Lung (tissue), 17 donors: ENCODE measurements at places on chromosomes 11 and 22.

- no peak for DNase-seq
Measured at GRCh38 chr11:112270551-112271180, 10.0 kb upstream of the PLET1 start.

DNA sequence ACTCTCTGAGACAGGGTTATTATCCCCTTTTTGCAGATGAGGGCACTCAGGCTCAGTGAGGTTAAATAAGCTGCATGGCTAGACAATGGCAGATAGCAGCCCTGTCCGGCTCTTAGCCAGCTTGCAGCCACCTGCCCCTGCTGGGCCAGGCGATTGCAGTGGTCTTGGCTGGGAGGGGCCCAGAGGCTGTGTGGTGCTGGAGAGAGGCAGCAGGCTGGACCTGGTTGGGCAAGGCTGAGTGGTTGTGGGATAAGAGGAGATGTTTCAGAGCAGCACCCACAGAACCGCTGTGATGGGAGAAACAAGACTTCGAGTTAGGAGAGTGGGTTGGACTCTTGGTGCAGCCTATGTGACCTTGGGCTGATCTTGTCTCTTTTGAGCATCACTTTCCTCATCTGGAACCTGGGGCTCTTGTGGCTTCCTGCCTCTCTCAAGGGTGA, 25.5 kb downstream of the PTPRJ start:
- DNase-seq, result no peak

DNA sequence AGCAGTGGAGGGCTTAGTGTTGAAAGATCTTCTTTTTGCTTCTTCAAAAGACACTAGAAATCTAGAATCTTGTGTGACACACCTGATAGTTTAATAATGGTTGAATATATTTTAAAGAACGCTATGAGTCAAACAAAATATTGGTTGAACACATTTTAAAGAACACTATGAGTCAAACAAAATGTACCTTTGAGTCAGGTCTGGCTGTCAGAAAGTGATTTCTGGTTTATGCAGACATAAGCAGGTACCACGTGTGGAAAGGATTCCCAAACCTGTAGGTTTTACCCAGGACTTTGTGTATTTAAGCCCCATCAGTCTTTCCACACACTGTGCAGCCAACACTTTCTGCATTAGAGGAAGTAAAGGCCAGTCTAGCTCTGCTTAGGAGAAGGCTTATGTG, 366.7 kb upstream of the TENM4 start:
- DNase-seq, result no peak

- no peak for DNase-seq
Measured at GRCh38 chr11:117415358-117415896, 87.8 kb downstream of the CEP164 start.

DNA sequence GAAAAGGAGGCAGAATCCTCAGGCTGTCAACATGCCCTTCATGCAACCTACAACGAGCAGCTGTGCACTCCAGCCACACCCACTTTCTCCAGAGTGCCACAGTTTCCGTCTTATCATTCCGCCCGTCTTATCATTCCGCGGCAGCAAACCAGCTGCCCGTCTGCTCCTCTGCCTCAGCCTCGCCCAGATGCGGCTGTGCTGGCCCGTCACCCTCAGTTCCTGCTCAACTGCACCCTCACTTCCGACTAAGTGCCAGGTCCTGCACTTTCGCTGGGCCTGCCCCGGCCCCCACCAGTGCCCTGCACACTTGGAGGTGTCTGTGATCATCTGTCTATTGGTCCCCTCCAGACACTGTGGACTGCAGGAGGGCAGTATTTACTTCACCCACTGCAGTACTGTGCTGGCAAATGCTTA, 43.7 kb downstream of the MICAL3 start:
- DNase-seq, result peak; percentile 59

DNA sequence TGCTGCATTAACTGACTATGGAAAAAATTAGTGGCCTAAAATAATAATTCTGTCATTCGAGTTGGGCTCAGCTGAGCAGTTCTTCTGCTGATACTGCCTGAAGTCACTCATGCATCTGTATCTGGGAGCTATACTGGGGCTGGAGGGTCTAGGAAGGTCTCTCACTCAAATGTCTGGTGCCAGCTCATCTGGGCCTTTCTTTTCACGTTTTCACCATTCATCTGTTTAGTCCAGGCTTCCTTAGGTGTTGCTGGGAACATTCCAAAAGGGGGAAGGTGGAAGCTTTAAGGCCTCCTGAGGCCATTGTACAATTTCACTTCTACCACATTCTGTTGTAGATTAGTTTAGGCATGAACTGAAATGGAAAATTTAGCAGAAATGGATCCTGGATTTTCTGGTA, 28.0 kb downstream of the YAP1 start:
- no peak for DNase-seq

- no peak for DNase-seq
Measured at GRCh38 chr11:44858796-44859527, 91.7 kb downstream of the TP53I11 start.

GRCh38 chr22:27857443-27857842, 55.9 kb upstream of the MN1 start:
- no peak for DNase-seq

- peak; percentile 83 for DNase-seq
Measured at GRCh38 chr22:38218661-38219622, 17.1 kb downstream of the MAFF start.

DNA sequence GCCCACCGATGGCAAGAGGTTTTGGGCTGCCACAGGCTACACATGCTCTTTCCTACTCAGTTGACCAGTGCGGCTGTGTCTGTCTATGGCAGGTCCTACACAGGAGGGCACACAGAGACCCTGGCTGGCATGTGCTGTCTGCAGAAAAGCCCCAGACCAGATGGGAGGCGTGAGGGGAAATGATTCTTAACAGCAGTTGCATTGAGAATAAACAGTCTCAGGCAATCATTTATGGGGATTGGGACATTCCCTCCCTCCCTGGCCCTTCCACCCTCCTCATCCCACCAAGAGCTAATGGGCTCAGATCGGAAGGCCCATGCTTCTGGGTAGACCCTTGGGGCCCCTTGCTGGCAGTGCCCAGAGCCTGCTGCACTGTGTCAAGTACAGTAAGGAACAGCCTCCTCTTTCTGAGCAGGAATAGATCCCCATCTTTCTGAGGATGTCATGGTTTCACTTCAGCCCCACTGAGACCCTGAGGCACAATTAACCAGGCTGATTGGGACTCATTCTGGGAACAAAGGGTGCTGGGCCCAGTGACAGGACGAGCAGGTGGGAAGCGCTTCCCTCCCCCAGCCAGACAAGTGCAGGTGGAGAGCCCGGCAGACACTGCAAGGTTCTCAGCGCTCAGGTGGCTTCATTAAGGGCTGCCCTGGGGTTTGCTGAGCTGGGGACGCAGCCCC, 28.3 kb downstream of the TSPAN18 start:
- peak; percentile 13 for DNase-seq

- no peak for DNase-seq
Measured at GRCh38 chr22:44909241-44909640, 100.6 kb downstream of the PHF21B start.

DNA sequence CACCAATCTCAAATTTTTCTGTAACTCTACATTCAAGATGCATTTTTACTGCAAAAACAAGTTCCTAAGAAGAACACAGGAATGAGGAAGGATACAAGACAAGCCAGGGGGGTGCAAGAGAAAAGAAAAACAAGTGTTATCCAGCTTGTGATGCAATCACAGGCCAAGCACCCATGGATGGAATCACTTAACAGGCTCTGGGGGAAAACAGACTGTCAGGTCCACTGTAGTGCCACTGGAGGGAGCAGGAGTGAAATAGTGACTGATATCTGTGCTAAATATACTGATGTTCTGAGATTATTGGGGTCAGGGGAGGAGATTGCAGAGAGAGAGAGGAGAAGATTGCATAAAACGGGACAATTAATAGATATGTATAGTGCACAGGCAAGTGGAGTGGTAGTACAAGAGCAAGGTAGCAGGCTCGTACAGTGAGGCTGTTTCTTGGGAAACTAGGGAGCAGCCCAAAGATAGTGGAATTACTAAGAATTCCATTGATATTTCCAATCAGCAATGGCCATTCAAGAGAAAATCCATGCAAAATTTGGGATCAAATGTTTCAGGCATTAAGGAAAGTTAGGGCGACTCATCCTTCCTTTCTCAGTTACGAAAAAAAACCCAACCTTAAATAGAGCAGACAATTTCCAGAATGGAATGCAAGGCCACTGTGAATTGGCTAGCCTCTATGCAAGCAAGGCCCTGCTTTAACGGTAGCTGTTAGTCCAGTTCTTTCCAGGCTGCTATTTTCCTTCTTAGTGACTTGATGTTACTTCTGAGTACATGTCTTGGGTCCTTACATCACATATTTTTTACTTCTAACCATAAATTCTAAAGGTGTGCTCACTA, 52.2 kb upstream of the CEP126 start:
- DNase-seq, result peak; percentile 45

DNA sequence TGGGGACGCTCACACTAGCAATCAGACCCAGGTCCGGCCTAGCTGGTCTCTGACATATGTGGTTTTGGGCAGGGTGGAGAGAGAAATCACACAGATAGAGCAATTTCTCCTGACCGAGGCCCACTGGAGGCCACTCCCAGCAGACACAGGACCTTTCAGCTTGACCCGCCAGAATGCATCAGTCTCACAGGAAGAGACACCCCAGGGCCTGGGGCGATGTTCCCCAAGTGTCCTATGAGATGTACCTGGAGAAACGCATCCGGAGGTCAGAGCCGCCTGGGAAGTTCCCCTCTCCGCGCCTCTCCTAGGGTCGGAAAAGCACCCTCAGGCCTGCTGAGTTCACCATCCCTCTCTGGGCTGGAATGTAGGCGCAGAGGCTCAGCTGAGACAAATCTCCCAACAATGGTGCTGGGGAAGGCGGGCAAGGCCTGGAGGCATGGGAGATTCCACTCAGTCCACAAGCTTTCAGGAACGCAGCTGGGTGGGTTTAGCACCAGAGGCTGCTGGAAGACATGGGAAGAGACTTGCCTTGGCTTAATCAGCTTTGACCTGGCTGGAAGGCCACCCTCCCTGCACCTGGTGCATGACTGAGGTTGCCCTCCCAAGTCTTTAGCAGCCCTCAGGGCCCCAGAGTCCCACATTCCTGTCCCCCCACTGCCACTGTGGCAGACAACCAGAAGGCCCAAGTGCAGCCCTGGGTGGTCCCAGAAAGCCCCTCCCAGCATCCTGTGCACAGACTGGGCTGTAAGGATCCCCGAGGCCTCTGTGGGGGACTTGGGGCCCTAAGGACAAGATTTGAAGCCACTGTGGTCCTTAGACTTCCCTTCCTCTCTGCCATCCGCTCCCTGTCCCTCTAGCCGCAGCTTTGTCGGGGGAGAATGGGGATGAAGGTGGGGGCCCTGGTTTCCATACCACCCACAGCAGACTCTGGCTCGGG, 57.5 kb downstream of the RTL6 start:
- no peak for DNase-seq

- no peak for DNase-seq
Measured at GRCh38 chr11:94681852-94682251, 86.3 kb upstream of the AMOTL1 start.

DNA sequence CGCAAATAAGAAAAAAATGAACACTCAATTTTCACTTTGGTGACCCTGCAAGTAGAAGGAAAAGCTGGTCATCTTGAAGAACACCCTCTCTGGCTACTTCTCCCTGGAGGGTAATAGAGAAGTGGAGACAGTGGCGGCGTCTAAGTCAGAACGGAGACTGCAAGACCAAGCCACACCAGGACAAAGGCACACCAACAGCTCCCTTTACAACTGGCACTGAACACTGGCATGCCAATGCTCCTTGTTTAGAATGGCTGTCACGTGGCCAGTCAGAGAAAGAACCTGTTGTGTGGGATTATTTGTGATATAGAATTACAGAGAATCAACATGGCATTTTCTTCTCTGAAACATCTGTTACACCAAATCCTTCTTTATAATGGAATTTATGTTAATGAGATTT, 61.3 kb upstream of the YPEL1 start:
- DNase-seq, result peak; percentile 16

GRCh38 chr11:11813288-11813962, 28.3 kb upstream of the USP47 start:
- peak; percentile 71 for DNase-seq

DNA sequence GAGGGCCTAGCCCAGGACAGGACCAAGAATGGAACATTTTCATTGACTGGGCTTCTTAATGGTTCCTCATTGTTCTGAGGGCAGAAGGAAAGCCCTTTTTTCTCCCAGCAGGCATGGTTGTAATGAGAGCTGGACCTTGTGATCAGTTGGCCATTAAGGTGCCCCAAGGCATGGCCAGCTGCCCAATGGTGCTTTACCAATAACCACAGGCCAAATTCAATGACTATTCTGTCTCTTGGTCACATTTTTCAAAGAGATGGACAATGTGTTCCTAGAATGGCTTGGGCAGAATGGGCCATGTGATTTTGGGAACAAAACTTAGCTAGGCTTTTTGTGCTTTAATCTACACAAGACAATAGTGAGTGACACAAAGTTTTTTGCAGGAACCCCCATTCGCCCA, 7.3 kb downstream of the NAV2 start:
- no peak for DNase-seq

- no peak for DNase-seq
Measured at GRCh38 chr11:126607776-126608541, 252.5 kb downstream of the ST3GAL4 start.

DNA sequence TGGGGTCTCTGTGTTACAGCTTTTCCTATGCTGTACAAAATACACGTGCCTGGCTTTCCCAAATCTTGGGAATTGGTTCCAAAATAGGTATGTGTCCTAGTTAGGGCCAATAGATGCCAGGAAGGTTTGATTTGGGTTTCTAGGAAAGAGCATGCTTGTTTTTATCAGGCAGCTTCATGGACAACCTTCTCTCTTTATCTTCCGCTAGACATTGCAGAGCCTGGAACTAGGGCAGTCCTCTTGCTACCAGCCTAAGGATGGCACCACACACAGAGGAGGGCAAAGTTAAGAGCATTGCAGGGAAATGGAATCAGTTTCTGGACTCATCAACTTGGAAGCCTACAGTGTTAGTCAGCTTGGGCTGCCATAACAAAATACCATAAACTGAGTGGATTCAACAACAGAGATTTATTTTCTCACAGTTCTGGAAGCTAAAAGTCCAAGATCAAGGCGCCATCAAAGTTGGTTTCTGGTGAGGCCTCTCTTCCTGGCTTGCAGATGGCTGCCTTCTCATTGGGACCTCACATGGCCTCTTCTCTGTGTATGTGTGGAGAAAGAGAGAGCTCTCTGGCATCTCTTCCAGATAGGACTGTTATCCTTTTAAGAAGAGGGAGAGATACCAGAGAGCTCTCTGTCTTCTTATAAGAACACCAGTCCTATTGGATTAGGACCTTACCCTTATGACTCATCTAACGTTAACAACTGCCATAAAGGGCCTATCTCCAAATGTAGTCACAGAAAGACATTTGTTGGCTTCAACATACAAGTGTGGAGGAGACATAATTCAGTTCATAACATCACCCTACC, 27.3 kb upstream of the CREB3L1 start:
- DNase-seq, result no peak

DNA sequence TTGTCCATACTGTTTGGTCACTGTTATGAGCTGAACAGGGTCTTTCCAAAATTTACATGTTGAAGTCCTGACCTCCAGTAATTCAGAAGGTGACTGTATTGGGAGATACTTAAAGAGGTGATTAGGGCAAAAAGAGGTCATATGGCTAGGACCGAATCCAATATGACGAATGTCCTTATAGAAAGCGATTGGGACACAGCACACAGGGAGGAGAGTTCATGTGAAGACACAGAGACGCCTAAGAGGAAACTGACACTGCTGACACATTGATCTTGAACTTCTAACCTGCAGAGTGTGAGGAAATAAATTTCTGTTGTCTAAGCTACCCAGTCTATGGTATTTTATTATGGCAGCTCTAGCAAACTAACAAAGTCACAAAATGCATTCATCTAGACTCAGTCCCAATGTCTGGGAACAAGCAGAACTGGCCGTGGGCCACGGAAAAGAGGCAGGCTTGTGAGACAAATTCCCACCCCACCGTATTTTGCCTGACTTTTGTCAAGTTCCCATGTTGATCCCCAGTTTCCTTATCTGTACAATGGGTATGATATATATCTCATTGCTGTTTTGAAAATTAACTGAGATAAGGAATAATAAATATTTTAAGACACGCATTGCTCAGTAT, 295.0 kb downstream of the NTM start:
- no peak for DNase-seq
